ENCODE measurements at places on chromosomes 13 and 19. TPM values are rescaled to one million over a fixed set of nuclear protein-coding genes. Genes with fewer than 3 reads are reported as not detected.

- no peak for DNase-seq
Observed at GRCh38 chr13:71218960-71219359, 648.0 kb downstream of the DACH1 start.

DNA sequence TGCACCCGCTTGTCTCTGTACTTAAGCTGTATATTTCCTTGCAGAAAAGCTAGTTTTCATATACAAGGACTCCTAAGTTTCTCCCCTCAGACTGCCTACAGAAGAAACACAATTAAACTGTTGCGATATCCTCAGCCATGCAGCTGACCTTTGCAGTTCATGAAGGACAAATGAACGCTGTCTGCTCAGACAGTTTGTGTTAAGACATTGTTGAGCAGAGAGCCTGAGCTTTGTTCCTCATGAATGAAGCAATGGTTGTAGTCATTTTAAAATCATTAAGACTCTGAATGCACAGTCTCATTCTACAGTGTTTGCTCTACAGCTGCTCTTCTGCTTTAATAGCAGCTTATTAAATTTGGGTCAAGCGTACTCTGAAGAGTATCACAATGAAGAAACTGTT lies 23.2 kb upstream of the MAB21L1 start:
- no peak for DNase-seq

DNA sequence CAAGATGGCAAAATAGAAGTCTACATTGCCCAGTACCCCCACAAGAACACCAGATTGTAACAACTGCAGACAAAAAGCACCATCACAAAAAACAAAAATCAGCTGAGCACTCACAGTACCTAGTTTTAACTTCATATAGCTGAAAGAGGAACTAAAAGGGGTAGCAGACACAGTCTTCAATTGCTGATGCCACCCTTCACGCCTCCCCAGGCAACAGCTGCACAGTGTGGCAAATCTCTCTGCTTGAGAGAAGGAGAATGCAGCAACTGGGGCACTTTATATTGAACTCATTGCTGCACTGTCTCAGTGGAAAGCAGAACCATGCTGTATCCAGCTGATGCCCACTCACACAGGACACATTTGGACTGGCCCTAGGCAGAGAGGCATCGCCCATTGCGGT lies 2714.5 kb upstream of the PCDH20 start:
- DNase-seq, result no peak

DNA sequence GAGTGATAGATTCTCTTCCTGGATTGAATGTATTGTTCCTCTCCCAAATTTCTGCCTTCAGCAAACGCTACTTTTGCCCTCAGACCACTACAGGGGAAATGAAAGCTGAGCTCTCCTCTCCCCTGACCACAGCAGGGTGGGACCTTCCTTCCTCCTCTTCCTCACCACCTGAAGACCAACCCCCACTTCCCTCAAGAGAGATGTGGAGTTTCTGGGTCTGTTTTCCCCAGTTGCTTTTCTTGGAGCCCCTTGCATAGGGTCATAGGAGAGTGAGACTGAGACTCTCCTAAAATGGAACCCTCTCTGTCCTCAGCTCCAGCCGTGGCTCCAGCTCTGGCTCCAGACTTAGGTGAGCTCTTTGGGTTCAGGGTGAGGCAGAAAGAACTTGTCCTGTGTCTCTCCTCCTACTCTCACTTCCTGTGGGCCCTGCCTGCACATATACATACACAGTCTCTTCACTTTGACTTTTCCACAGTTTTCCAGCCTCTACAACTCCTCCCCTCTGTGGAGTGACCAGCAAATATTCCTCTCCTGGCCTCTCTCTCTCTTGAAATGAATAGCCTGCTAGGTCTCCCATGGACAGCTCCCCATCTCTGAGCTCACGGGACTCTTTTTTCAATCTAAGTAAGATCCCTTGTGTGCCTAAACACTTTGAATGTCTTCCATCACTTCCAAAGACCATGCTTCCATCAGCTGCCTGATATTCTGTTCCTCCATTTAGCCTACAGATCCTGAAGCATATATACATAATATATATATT lies 19.2 kb upstream of the ZNF175 start:
- no peak for DNase-seq

GRCh38 chr19:19602136-19602712 lies 16.3 kb downstream of the PBX4 start:
- DNase-seq, result no peak

DNA sequence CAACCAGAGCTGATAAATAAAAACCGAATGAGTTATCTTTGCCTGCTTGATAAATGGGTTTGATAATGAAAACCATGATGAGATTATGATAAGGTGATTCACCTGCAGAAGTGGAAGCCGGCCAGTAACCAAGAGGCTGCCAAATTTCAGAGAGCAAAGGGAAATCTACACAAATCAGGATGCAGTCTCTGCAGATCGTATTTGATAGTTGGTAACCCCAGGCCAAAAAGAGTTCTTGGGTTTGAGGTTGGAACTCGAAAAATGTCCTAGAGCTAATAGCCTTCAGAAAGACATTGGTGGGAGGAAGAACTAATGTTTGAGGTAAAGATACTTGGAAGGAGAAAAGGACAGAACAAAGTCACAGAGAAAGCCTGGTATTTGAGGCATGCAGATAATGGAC lies 9.6 kb upstream of the LATS2 start:
- DNase-seq, result no peak

DNA sequence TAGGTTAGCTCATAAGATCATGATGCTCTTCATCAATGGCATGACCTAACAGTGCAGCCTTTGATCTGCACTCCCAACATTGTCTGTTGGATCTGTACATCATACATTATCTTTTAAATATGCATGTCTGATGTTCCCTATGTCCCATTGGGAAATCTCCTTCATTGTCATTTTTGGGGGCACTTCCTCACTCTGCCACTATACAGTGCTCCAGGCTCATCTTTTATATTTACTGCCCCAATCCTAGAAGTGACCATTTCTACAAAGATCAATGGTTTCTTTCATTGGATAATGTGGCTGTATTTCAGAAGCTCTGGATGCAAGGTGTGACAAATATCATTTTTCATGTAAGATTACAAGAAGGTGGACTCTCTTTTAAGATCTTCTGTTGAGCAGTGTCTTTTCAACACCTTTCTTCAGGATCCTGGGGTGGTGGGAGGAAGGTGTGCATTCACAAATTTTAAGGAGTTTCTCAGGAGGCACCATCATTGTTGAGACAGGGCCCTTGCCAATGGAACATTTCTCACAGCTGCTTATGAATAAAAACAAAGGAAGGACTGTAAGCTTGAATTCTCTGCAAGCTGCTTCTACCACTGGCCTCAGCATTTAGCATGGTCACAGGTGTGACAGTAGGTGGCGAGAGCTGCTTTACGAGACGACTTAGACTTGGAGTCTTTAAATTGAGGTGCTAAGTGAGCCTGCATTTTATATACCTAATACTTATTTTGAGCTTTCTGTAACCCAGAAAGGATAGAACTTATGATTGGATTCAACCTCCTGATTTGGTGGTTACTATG lies 403.0 kb downstream of the LMO7 start:
- no peak for DNase-seq

GRCh38 chr19:48913114-48913889 lies 13.2 kb downstream of the NUCB1 start:
- DNase-seq, result no peak

- no peak for DNase-seq
Observed at GRCh38 chr13:95133498-95133897, 167.8 kb downstream of the ABCC4 start.

DNA sequence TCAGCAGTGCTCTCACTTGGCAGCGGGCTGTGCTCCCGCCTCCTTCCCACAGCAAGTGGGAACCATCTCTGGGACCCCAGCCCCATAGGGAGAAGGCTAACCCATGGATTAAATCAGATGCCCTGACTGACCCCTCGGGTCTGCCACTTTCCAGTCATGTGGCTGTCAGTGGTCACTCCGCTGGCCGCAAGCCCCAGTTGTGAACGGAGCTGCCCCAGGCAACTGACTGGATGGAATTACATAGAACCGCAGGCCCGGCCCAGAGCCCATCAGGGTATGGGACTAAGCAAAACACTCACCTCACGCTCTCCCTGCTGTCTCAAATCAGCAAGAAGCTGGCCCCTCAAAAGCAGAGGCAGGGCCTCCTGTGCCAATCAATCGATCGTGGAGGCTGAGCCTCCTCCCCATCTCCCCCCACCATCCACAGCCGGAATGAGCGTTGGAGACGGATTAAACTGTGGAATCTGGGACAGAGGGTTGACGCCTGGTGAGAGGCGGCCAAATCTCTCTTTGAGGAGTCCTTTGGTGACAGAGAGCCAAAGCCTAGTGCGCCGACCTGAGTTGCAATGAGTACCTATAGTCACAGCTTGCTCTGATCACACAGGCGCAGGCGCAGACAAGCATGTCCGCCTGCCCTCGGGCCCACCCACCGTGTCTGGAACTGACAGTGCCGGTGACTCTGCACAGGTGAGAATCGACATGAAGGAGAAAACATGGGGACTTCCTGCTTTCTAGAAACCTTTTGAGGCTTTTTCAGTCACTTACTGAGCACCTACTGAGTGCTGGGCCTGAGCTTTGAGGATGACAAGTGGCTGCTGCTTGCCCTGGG lies 38.7 kb downstream of the PBX4 start:
- no peak for DNase-seq

DNA sequence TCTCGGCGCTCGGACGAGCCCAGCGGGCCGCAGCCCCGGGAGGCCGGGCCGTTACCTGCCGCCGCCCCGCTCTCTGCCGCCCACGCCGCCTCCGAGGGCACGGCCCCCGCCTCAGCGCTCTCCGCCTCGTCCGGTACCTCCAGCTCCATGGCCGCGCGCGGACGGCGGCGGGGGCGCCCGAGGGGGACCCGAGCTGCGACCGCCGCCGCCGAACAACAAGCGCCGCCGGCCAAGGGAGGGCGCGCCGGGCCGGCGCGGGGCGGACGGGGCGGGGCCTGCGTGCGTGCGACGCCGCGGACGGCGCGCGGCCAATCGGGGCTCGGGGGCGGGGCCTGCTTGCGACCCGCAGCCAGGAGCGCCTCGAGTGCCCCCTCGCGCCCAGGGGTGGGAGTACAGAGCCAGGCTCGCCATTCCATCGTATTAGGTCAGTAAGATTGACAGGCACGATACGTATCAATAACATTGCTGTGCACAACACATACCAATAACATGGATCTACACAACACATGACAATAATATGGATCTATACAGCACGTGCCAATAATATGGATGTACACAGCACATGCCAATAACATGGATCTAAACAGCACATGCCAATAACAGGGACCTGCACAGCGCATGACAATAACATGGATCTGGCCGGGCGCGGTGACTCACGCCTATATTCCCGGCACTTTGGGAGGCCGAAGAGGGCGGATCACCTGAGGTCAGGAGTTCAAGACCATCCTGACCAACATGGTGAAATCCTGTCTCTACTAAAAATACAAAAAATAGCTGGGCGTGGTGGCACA lies at the start of gene PIP5K1C:
Gene PIP5K1C (minus strand): TSS at position 227 of the 791 bp plus-strand sequence. CDS start 78 bp downstream, at position 149.
- DNase-seq, result peak; percentile 81

CBLC gene
- total RNA-seq, result 12.5 TPM

All from skin of body (tissue), 3 donors.